HT1080 (cell line): ENCODE measurements at places on chromosomes 12 and 14.
A peak's percentile ranks its signal among the peaks of the same experiment; 100 is the strongest.

- peak; percentile 55 for DNase-seq
Observed at GRCh38 chr12:65278576-65279368, at the start of gene MSRB3. TSS of gene MSRB3 (plus strand) at chr12:65278683. CDS start at chr12:65308580, 29,897 bp downstream.

DNA sequence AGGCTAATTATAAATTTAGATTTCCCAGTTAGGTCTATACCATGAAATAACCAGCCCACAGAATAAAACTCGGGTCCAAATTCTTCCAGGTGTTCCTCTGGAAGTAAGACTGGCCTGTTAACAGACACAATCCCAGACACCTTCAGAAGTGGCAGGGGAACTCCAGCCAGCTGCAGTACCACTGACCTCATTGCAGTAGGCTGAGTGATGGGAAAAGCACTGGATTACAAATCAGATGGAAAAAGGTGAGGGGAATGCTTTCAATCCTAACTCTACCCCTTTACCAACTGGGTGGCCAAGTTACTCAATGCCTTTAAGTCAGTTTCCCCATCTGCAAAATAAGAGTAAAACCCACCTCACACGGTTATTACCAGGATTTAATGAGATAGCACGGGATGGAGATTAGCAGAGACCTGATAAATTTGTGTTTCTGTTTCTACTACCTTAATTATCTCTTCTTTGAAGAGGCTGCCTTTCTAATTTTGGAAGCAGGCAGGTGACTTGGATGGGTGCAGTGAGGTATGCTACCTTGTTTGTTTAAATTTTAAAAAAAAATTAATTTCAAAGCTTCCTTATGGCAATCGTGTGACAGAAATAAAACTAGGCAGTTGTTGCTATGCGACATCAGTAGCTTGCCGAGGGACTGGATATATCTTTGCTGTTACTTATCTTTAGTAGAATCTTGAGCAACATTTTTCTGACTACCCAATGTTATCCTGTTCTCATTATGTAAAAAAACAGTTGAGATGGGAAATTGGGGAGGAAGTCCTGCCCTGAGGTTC lies 167.3 kb upstream of the GRIN2B start:
- no peak for DNase-seq

GRCh38 chr12:96050139-96050538 lies 14.8 kb upstream of the LTA4H start:
- no peak for DNase-seq

DNA sequence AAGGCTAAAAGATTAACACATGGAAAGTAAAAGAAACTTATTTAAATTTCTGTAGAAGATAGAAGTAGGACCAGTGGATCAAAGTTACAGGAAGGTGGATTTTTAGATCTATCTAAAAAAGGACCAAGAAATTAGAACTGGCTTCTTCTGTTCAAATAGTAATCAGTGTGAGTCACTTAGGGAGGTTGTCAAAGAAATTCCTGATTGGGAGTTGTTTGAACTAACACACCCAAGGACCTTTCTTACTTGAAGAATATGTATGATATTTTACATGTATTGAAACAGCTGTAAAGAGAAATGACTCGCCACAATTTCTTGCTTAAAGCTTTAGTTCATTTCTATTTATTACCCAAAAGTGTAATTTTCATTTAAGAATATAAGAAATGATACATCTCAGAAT lies 256.9 kb downstream of the RAD51B start:
- DNase-seq = peak; percentile 3

- DNase-seq = no peak
Observed at GRCh38 chr14:64966976-64967375, 5.2 kb downstream of the RAB15 start.

DNA sequence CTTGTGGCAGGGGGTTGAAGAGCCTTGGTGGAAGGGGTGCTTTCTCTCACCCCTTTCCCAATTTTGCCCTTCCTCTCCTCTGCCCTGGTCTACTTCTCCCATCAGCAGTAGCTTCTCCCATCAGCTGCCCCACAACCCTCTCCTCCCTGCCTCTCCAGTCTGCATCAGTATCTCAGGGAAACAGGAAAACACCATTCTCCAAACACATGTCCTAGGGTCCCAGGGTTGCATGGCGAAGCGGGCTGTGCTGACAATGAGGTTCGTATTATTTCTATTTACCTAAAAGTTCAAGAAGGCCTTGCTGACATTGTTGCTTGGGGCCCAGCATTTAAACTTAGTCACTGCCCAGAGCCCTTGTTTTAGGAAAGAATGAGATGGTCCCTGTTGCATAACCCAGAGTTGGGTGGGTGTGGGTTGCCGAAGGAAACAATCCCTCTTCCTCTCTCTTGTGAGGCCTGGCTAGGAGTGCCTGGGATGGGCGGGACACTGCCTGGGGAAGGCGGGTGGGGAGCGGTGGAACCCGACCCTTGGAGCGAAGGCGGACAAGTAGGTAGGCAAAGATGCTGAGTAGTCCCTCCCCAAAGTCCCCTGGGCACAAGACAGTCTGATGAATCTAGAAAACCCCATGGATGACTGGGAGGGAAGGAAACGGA lies 1.3 kb upstream of the IGFBP6 start:
- DNase-seq = no peak

GRCh38 chr12:114850661-114851275 lies 166.8 kb upstream of the TBX3 start:
- DNase-seq = no peak

DNA sequence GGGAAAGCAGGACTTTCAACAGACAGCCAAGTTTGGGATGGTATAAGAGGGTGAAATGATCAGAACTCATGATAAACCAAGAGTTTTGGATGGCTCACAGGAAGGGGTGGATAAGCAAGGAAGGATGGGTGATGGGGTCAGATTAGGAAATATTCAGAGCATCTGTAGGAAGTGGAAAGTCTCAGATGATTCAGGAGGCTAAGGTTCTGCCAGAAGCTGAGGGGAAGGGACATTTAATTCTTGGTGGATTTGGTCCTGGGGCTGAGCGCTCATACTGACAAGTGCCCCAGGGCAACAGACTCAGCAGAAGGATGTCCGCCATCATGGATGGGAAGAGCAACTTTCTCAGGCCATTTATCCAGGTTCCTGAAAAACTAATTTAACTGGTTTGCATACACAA lies 28.4 kb upstream of the BDKRB2 start:
- no peak for DNase-seq

GRCh38 chr12:30134229-30134628 lies 350.5 kb upstream of the TMTC1 start:
- peak; percentile 35 for DNase-seq

GRCh38 chr14:102616799-102617198 lies 24.4 kb downstream of the RCOR1 start:
- no peak for DNase-seq

GRCh38 chr12:24102676-24103075 lies 153.2 kb upstream of the SOX5 start:
- no peak for DNase-seq

- no peak for DNase-seq
Observed at GRCh38 chr12:105467710-105468366, 137.3 kb downstream of the C12orf75 start.

DNA sequence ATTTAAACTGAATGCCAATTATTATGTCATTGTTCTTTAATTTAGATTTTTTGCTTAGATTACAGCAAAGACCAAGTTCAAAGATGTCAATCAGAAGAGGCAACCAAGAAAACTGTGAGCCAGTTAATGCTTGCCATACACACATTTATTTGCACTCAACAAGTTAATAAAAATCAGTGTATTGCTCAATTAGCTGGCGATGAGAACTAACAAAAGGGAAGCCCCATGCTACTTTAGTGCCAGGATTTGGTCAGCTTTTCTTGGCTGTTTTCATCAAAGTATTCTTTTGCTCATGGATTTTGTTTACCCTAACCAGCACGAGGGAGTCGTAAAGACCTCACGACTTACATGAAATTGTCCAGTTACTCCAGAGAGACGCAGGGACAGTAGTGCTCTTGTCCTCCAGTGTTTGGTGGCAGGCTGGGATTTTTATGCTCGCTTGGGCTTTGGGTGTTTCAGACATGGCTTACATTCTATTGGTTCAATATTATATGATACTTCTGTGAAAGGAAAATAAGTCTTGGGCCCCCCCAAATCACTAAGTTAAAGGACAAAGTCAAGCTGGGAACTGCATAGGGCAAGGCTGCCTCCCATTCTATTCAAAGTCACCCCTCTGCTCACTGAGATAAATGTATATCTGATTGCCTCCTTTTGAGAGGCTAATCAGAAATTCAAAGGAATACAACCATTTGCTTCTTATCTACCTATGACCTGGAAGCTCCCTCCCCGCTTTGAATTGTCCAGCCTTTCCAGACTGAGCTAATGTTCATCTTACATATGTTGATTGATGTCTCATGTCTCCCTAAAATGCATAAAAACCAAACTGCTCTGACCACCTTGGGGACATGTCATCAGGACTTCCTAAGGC lies 7.4 kb upstream of the B4GALNT1 start:
- DNase-seq = no peak

- DNase-seq = no peak
Observed at GRCh38 chr12:45658020-45658419, 71.5 kb upstream of the ARID2 start.

- DNase-seq = peak; percentile 14
Observed at GRCh38 chr12:115468087-115468510, 784.1 kb upstream of the TBX3 start.

DNA sequence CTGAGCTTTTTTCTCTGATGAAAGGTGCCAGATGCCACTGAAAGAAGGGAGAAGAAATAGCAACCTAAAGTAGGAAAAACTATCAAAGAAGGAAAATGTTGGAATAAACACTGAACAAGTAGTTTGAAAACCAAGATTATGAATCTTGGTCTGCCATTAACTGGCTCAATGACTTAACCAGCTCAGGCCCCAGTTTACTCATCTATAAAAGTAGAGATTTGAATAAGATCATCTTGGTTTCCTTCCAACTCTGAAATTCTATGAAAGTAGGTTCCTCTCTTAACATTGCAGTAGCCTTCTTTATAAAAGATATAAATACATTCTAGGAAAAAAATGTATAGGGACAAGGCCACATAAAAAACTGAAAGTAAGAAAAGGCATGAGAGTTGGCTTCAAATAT lies 16.1 kb upstream of the CCND2 start:
- DNase-seq = no peak

GRCh38 chr12:130591736-130592135 lies 124.4 kb downstream of the RIMBP2 start:
- no peak for DNase-seq
